Activated CD4-positive, alpha-beta T cell treated with anti-CD3 and anti-CD28 coated beads, Interleukin-2, amount 50 U/mL, for 1 hour (primary cell): ENCODE measurements at places on chromosomes 4 and X.

GRCh38 chrX:39731735-39732134 is 366.0 kb downstream of the BCOR start:
- DNase-seq = no peak

GRCh38 chr4:26325191-26325590 is 4.4 kb downstream of the RBPJ start:
- DNase-seq = no peak

DNA sequence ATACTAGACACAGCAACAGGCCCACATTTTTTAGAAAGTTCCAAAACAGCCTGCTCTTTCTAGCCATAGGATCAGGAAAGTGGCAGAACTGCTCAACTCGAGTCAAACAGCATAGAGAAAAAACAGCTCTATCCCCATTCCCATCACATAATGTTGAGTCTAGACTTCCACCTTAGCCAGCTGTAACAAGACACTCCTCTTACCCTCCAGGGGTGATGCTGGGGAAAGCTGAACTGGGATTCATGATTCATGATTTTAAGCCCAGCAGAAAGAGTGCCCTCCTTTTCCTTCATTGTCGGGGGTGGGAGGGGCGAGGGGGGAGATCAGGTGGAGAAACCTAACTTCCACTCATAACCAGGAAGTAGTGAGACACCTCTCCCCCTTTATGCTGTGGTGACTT is 86.1 kb downstream of the CENPC start:
- DNase-seq = no peak

- no peak for DNase-seq
These were observed 44.9 kb upstream of the SLC25A31 start for GRCh38 chr4:127685292-127685691.

DNA sequence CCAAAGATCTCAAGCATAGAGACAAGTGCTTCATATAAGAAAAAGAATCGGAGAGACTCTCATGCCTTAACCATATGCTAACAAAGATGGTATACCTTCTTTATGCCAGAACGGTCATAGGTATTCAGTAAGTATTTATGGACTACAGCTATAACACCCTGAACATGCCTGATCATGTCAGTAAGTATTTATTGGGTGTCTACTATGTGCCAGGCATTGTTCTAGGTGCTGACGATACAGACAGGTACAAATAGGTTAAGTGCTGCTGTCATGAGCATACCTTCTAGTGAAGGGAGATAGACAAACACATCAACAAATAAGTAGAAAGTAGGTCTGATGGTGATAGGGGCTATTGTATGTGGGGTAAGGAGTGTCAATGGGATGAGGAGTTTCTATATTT is 9.5 kb upstream of the MID1 start:
- DNase-seq = no peak

DNA sequence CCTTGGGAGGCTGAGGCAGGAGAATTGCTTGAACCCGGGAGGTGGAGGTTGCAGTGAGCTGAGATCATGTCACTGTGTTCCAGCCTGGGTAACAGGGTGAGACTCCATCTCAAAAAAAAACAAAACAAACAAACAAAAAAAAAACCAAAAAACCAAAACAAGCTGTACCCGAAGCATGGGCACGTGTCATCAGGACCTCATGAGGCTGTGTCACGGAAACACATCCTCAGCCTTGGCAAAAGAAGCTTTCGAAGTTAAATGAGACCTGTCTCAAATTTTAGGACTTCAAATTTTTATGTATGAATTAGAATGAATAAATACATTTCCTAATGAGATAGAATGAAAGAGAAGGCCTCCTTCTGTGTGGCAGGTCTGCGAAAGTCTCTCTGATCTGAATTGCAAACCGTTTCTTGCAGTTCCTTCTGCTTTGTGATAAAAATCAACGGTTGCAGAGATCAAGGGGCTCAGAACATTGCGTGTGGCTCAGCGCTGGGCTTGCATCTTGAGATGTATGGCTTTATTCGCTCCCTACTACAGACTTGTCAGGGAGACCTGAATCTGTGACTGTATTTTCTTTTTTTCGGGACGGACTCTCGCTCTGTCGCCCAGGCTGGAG is 19.5 kb upstream of the CRLF2 start:
- DNase-seq = peak; percentile 26

DNA sequence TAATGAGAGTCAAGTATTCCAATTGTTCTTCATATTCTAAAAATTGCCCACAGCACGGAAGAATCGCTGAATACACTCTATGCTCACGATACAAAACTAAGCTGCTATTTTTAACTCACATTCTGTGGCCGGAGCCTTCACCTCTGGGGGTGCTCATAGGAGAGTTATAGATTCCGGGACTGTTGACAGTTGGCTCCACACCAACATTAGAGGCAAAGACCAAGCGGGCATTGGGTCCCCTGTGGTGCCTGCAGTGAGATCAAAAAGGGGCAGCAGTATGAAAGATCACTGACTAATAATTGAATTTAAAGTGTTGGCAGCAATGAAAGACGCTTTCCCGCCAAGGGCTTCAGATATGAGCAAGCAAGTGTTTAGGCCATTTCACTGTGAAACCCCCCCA is 146.0 kb downstream of the TMEM144 start:
- DNase-seq = no peak

GRCh38 chr4:184261246-184261645 is 43.6 kb upstream of the ENPP6 start:
- DNase-seq = no peak

DNA sequence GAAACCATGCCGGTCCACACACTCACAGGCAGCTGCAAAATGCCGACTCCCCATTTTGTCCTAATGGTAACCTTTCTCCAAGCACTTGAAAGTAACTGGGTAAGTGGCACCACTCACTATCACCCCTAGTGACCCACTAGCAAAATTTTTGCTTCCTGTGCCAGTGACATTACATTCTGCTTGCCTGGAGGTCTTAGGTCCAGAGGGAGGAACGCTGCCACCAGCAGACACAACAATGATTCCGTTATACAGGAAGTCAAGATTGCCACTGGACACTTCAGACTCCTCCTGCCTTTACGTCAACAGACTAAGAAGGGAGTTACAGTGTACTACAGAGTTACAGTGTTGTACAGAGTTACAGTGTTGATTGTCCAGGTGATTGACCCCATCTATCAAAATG is 11.8 kb upstream of the TMEM192 start:
- no peak for DNase-seq

GRCh38 chr4:17920681-17921080 is 100.9 kb downstream of the LCORL start:
- DNase-seq = no peak
